ENCODE measurements at places on chromosomes 2 and 18.

DNA sequence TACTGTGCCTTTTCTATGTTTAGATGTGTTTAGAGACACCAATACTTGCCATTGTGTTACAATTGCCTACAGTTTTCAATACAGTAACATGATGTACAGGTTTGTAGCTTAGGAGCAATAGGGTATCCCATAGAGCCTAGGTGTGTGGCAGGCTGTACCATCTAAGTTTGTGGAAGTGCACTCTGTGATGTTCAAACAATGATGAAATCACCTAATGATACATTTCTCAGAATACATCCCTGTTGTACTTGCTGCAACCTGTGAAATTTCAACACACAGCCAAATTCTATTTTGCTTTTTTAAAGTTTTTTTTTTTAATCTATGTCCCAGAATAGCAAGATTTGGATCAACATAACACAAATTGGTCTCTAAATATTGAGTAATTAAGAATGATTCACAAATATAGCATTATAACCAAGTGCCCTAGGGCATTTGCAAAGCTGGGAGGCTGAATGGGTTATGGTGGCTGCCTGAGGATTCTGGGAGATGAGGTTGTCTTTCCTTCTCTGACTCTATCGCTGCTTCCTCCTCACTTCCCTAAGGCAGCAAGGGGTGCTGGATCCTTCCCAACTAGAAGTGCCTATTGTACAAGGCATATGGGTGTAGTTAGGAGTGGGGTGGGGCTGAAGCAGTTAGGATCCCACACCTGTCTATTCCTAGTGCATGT, 78.3 kb downstream of the SKA1 start:
- no peak for DNase-seq

DNA sequence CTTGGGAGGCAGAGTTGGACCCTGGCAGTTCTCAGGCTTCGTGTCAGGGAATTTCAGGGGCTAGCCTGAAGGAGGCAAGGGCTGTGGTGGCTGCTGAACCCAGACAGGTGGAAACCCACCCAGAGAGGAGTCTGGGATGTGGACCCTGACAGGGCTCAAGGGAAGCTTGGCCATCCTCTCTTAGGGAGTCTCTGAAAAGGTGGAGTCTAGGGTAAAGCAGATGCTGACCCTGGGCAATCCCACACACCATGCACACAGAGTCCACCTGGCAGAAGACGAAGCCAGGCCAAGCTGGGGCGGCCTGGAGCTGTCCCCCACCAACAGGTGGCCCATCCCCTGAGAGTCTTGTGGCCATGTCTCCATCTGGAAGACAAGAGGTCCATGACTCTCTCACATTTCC, 41.2 kb upstream of the TEX51 start:
- DNase-seq = no peak

DNA sequence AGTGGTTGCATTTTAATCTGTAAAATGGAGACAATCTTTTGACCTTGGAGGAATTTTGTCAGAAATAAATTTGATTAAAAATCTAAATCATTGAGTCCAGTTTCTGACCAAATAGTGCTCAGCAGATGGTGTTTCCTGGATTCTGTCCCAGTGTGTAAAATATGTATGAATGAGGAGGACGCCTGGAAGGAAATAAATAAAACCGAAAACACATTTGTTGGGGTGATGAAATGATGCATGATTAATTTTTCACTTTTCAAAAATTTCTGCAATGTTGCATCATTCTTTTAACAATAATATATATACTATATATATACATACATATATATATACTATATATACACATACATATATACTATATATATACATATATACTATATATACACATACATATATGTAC, 261.1 kb upstream of the TRIB2 start:
- DNase-seq = no peak

DNA sequence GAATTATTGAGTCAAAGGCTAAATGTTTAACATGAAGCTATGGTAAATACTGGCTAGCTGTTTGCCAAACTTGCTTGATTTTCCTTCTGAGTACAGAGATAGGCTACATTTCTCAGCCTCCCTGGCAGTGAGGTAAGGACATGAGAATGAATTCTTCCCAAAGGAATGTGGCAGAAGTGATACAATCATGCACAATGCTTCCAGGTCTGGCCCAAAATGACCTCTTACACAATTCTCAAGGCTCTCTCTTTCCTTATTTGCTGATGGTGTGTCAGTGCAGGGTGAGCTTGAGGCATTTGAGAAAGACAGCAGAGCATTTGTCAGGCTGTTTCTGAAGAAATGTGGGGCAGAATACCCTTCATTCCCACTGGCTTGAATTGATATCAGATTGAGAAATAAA, 95.6 kb upstream of the NABP1 start:
- DNase-seq = no peak

GRCh38 chr2:3761272-3761671, 57.9 kb downstream of the DCDC2C start:
- DNase-seq = no peak

- DNase-seq = no peak
These were observed 186.9 kb downstream of the ZFP36L2 start for GRCh38 chr2:43039376-43040080.

- DNase-seq = no peak
These were observed 46.4 kb downstream of the ACKR3 start for GRCh38 chr2:236616031-236616430.

GRCh38 chr2:159542101-159542500, 74.2 kb downstream of the BAZ2B start:
- no peak for DNase-seq

- DNase-seq = no peak
These were observed 352.6 kb upstream of the DLGAP1 start for GRCh38 chr18:4807604-4808293.

DNA sequence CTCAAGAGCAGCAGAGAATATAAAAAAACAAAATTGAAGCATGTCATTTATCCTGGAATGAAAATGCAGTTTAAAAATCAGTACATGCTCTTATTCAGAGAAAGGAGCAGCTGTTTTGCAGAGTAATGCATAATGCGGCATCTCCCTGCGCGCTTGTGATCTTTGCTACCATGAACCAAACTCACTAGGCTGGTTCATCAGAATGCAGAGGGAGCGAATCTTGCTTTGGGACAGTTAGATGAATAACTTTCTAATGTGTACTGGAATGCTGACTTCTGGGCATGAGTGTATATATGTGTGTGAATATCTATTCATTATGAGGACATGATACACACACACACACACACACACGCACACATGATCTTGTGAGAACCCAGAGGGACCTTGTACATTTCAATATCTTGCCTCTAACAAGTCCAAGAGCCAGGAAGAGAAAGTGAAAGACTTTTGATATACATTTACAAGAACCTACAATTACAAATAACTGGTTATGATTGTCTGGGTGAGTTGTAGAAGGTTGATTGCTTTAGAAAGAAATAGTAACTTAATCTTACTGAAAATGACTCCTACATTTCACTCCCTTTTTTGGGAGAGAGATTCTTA, 54.1 kb upstream of the THOC1 start:
- no peak for DNase-seq

- peak; percentile 31 for DNase-seq
These were observed 126.7 kb downstream of the BCL2 start for GRCh38 chr18:63192885-63193349.

DNA sequence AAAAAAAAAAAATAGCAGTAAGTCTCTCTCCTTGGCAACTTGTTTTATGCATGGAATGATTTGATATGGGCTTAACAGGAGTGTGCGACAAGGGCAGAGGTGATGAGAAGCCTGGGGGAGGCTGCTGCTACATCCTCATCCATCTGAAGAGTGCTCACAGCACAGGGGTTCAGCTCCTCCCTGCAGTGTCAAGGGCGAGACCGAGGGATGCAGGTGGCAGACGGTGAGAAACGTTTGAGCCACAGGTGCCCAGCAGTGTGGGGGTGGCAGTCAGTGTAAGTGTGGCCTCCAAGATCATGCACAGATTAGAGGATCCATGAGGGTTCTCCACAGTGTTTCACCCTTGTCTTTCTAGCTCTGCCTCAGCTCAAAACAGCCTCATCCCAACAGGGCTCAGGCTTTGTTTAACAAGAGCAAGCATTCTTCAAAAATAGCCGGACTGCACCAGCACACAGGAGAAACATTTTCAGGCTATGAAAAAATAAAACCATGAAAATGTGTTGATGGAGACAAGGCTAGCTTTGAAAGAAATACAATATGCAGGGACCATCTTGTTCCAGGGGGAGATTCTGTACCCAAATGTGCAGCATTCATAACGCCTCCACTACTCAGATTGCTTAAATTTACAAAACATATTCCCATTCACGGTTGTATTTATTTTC, 324.5 kb upstream of the MYT1L start:
- DNase-seq = no peak

GRCh38 chr2:1793868-1794445, 49.6 kb upstream of the PXDN start:
- DNase-seq = no peak

DNA sequence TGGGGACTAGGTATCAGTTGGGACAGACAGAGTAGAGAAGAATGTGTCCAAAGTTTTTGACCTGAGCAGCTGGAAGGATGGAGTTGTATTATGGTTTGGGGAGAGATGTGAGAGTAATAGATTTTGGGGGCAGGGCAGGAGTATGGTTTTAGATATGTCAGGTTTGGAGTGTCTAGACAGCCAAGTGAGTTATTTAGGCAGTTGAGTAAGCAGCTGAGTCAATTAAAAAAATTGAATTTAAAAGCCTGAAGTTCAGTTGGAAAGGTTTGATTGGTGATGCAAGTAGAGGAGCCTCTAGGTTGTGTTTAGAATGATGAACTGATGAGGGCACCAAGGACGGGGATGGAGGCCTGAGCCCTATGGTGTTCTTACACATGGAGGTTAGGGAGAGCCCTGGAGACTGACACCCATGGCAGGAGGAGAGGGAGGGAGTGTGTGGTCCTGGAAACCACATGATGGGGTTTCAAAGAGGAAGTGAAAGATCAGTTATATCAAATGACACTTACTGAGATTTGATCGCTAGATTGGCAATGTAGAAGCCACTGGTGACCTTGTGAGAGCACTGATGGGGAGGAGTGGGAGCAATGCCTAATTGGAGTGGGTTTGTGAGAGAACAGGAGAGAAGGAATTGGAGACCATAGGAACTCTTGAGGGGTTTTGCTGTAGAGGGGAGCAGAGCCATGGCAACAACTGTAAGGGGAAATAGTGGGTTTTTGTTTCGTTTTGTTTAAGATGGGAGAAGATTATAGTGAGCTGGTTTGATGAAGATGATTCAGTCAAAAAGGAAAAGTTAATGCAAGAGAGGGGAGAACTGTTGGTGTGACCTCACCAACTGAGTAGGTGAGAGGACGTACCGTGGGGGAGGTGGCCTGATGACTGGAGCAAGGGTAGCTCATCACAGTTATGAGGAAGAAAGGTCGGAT, 10.3 kb downstream of the ITGA6 start:
- DNase-seq = peak; percentile 55

GRCh38 chr2:26970928-26971627, 641 bp downstream of the MAPRE3 start:
- no peak for DNase-seq

- DNase-seq = no peak
These were observed 15.1 kb downstream of the CLIP4 start for GRCh38 chr2:29130295-29130694.

GRCh38 chr2:205694256-205694655, 12.0 kb downstream of the NRP2 start:
- DNase-seq = no peak

DNA sequence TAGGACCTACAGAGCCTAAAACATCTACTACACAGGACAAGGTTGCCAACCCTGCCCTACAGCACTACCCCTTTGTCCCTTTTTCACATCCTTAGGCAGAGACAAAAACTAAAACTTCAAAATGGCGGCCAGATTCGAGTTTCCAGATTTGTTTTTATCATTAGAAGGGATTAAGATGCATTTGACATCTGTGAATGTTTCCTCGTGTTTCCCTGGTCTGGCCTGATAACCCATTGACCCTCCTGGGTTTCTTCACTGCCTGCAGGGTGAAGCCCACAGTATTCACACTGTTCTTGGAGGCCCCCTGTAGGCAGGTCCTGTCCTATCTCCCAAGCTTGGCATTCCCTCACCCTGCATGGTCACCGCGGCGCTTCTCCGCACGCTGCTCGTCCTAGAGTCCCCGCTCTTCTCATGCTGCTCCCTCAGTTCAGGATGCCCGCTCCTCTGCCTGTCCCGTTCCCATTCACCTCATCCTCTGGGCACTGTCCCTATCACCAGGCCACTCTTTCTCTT, 67.6 kb downstream of the TPGS2 start:
- DNase-seq = no peak

GRCh38 chr18:48452861-48453323, 43.7 kb upstream of the ZBTB7C start:
- DNase-seq = no peak

DNA sequence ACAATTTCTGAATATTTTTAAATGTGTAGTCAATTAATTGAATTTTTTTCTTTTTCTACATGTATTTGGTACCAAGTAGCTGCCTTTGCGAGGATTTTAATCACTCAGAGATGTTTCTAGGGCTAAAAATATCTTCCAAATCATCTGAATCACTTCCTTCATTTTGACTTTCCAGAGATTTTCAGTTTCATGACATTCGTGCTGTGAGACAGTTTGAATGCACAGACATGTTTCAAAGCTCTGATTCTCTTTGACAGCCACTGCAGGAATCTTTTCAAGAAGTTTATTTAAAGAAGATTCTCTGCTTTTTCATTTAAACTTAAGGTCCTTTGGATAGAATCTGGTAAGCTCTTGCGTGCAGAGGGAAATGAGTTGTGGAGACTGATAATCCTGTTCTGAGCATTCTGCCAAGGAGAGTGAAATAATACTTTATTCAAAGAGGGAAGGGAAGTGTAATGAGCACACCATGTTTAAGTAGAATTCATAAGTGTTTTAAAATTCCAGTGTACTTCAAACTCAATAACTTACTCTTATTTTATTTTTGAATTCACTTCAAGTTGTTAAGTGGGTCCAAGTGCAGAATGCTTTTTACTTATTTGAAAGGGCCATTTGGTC, 9.7 kb downstream of the CYBRD1 start:
- DNase-seq = no peak

DNA sequence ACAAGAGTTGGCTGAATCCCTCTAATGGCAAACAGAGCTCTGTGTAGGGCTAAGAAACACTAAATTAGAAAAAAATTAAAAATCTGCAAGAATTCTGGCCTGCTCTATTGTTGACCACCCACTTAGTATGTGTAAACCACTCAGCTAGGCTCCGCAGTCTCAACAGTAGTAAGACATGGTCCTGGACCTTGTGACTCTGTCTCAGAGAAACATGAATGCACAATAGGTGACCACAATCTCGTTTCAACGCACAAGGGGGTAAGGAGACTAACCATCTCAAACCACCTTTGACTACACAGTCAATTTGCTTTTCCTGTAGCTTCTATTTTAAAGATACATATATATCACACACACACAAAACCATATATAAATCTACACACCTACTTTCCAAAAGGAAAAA, 16.5 kb downstream of the SEPTIN10 start:
- no peak for DNase-seq
